ENCODE measurements at places on chromosomes 4 and X. TPM values are rescaled to one million over a fixed set of nuclear protein-coding genes. Genes with fewer than 3 reads are reported as not detected.

DNA sequence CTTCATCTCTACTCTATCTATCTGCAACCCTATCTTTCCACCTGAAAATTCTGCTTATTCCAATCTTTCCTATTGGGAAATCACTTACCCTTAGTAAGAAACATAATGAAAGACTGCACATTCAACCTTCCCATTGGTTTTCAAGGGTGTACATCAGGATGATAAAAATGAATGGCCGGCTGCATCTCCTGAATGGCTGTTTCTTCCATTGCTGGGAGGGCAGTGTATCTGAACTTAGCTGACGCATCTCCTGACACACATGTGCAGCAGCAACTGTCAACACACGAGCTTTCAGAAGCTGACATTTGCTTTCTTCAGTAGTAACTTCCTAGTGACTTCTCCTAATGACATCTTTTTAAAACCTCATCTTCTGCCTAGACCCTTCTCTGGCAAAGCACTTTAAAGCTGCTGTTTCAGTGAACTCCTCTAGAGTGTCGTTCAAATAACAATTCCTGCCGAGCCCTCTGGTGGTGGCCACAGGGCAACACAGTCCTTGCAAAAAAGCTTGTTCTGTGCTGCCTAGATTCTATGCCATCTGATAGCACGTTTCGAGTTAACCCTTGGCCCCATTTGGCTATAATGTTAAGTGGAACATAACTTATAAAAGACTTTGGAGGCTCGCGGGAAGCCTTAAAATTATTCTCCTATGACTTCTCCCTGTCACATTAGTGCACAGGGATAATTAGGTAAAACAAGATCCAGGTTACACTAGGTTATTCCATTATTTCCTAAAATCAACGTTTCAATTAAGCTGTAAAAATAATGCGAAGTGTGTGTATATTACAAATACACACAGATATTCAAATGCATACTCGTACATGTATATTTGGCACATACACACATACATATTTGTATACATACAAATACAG is 2340.7 kb downstream of the PCDH7 start:
- peak; percentile 53 for DNase-seq

Gene ZNF711
- total RNA-seq = 2.1 TPM

Gene P2RY10
- total RNA-seq = not detected

DNA sequence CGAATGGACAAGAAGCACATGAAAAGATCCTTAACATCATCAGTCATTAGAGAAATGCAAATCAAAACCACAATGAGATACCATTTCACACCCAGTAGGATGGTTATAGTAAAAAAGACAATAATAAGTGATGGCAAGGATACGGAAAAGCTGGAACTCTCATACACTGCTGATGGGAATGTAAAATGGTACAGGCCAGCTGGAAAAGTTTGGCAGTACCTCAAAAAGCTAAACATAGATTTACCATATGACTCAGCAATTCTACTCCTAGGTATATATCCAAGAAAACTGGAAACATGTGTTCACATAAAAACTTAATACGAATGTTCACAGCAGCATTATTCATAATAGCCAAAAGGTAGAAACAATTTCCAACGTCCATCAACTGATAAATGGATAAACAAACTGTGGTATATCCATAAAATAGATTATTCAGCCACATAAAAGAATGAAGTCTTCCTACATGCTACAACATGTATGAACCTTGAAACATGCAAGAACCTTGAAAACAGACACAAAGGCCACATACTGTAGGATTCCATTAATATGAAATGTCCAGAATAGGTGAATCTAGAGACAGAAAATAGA is 11.9 kb downstream of the RPS6KA3 start:
- DNase-seq = peak; percentile 28

DNA sequence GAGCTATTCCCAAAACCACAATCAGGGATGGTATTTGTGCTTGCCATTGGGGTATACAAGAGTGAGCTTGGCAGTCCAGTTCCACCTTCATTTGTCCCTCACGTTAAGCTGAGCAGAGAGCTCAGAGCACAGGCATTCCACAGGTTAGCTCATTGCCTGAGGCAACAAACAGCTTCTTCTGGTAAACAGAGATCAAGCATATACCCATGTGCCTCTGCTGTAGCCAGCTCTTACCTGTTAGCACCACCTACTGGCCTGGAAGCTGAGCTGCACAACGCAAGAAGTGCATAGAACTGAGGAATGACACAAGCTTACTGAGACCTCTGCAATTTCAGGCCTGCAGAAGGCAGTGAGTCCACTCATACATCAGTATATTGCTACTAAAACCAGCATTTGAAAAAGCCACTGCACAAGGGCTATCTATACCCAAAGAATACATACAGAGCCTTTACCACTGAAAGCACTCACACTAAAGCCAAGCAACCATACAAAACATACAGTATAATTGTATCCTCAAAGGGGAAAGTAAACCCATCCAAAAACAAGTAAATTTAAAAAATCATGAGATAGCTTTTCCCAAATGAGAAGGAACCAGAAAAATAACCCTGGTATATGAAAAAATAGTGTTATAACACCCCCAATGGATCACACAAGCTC is 258.3 kb upstream of the GABRA2 start:
- DNase-seq = no peak

DNA sequence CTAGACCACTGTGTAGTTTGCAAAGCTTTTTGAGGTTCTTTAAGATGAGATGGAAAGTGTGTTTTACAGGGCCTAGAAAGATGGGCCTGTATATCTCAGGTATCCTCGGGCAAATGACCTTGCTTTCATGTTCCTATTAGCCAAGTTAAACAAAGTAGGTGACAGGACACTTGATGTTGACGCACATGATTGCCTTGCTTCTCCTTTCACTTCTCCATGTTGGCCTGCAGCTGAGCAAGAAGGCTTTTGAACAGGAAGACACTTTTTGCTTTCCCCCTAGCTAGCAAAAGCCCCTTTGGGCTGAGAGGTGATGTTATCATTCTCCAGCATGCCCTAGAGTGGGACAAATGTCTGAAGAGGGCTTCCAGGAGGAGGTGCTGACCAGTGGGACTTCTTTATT is 202.1 kb downstream of the GPC3 start:
- no peak for DNase-seq
